Mammary epithelial cell (primary cell): ENCODE measurements at places on chromosomes 5 and 9.

GRCh38 chr9:114844766-114845165 is 38.9 kb upstream of the TNFSF15 start:
- peak; percentile 58 for DNase-seq

GRCh38 chr9:34490360-34490759 is 31.8 kb downstream of the DNAI1 start:
- no peak for DNase-seq

- no peak for DNase-seq
These were observed 19.7 kb upstream of the F2R start for GRCh38 chr5:76696251-76696650.

DNA sequence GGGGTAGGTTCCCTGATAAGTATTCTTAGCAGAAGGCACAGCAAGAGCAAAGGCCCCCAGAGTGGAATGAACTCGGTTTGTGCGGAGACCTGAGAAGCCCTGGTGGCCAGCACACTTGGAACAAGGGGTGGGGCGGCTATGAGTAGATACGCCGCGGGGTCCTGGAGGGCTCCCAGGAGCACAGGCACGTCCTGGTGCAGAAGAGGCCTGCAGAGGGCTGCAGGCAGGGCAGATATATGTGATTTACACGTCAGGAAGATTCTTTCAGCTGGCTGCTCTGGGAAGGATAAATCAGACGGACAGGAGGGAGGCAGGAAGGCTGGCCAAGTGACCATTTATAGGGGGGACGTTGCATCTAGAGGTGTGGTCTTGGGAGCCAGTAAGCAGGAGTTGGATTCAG is 70.2 kb upstream of the ATG10 start:
- no peak for DNase-seq
